ENCODE measurements at places on chromosomes 5 and 9. TPM values are rescaled to one million over a fixed set of nuclear protein-coding genes. Genes with fewer than 3 reads are reported as not detected.
A peak's percentile ranks its signal among the peaks of the same experiment; 100 is the strongest.

GRCh38 chr5:55410845-55411244 is 103.1 kb downstream of the MTREX start:
- H3K27me3 ChIP-seq, result no peaks in the 10 kb centered on the region
- H3K36me3 ChIP-seq, result peaks cover 2% of the 10 kb centered on the region
- no peak overlapping the region for H3K4me3 ChIP-seq

- H3K4me1 ChIP-seq, result peaks cover 10% of the 10 kb centered on the region
- H3K36me3 ChIP-seq, result peaks cover 11% of the 10 kb centered on the region
- H3K27me3 ChIP-seq, result no peaks in the 10 kb centered on the region
- no peak for DNase-seq
Measured at GRCh38 chr9:131125038-131125287, 423 bp upstream of the NUP214 start.

DNA sequence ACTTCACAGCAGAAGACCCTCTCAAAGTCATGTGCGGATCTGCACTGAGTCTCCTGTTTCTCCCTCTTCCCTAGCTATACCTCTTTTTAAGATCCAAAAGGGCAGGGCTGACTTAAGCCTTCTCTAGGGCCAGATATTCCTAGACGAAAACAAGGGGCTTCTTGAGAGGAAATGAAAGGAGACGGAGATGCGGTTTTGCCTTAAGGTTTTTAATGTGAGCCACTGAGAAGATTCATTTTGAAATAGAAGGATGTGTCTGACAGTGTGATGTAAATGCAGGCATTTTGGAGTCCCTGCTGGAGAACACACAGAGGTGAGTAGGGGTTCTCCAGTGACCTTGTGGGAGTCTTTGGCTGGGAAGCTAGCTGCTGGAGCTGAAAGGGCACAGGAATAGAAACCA is 15.6 kb upstream of the IL12B start:
- H3K4me1 ChIP-seq, result peaks cover 19% of the 10 kb centered on the region
- no peak overlapping the region for H3K4me3 ChIP-seq
- no peak for DNase-seq
- H3K27ac ChIP-seq, result no peak overlapping the region

ZBTB5 gene
- 14.5 TPM for polyA plus RNA-seq

HRCT1 gene
- not detected for polyA plus RNA-seq

SPATA31D1 gene
- polyA plus RNA-seq, result not detected

LAMC3 gene
- not detected for polyA plus RNA-seq

GRCh38 chr5:100424017-100424416 is 111.2 kb upstream of the FAM174A start:
- no peak overlapping the region for H3K4me3 ChIP-seq
- no peak for DNase-seq
- H3K27me3 ChIP-seq, result no peaks in the 10 kb centered on the region
- no peaks in the 10 kb centered on the region for H3K36me3 ChIP-seq
- no peak overlapping the region for H3K27ac ChIP-seq

GRCh38 chr9:88651682-88652633 is 117.0 kb downstream of the NXNL2 start:
- peak overlapping the region; percentile 43 for H3K4me3 ChIP-seq
- H3K27me3 ChIP-seq, result no peaks in the 10 kb centered on the region
- H3K36me3 ChIP-seq, result no peaks in the 10 kb centered on the region

- no peak overlapping the region for H3K4me3 ChIP-seq
- no peak for DNase-seq
- H3K4me1 ChIP-seq, result no peaks in the 10 kb centered on the region
Measured at GRCh38 chr9:78470741-78471140, 173.8 kb downstream of the PSAT1 start.

GRCh38 chr9:34505370-34506120 is 17.2 kb downstream of the ENHO start:
- H3K4me3 ChIP-seq, result no peak overlapping the region
- H3K27me3 ChIP-seq, result peaks cover 31% of the 10 kb centered on the region
- no peak for DNase-seq
- no peaks in the 10 kb centered on the region for H3K4me1 ChIP-seq
- H3K27ac ChIP-seq, result no peak overlapping the region

DNA sequence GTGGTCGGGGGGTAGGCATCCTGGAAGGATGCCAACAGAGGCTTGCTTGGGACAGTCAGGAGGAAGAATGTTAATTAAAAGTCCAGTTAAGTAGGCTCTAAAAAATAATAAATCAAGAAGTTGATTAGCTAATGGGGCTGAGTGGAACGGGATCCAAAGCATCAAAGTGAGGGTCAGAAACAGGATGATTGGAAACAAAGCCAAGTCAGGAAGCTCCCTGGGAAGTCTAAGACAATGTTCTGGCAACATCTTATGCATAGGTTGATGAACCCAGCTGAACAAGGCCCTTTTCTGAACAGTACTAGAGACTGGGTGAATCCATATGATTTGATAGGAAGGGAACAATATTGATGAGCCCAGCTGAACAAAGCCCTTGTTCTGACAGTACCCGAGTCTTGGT is 50.2 kb upstream of the STARD4 start:
- no peaks in the 10 kb centered on the region for H3K36me3 ChIP-seq
- H3K4me1 ChIP-seq, result no peaks in the 10 kb centered on the region
- H3K4me3 ChIP-seq, result no peak overlapping the region
- no peak overlapping the region for H3K27ac ChIP-seq
- DNase-seq, result no peak

- no peak overlapping the region for H3K4me3 ChIP-seq
- H3K36me3 ChIP-seq, result no peaks in the 10 kb centered on the region
- H3K27me3 ChIP-seq, result no peaks in the 10 kb centered on the region
- H3K4me1 ChIP-seq, result peaks cover 16% of the 10 kb centered on the region
- peak; percentile 13 for DNase-seq
- no peak overlapping the region for H3K27ac ChIP-seq
Measured at GRCh38 chr9:110293248-110293647, 36.9 kb upstream of the TXN start.

GRCh38 chr5:100828071-100828897 is 74.8 kb downstream of the ST8SIA4 start:
- DNase-seq, result no peak
- H3K27ac ChIP-seq, result peak overlapping the region; percentile 67
- peaks cover 23% of the 10 kb centered on the region for H3K4me1 ChIP-seq
- H3K27me3 ChIP-seq, result no peaks in the 10 kb centered on the region
- H3K4me3 ChIP-seq, result no peak overlapping the region

DNA sequence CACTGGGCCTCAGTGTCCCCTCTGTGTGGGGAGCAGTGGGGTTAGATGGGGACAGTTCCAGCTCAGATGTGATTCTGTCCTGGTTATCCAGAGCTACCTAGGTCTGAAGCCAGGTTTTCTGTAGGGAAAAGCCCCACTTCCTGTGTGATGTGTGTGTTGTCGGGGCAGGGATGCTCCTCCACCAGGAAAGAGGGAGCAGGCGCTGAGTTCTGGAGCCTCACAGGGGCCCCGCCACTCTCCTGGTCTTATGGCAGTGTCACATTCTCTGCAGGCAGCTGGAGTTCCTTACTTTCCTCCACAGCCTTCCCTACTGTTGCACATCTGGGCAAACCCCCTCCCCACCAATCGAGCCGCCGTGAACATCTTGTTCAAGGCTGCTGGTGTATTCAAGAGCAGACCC is 39.1 kb upstream of the GRHPR start:
- H3K4me1 ChIP-seq, result no peaks in the 10 kb centered on the region
- H3K36me3 ChIP-seq, result no peaks in the 10 kb centered on the region
- no peak for DNase-seq
- no peak overlapping the region for H3K4me3 ChIP-seq

GMCL2 gene
- not detected for polyA plus RNA-seq

AK3 gene
- polyA plus RNA-seq, result 37.6 TPM

PBX3 gene
- polyA plus RNA-seq, result 20.9 TPM

KCNIP1 gene
- not detected for polyA plus RNA-seq

- no peak for DNase-seq
- peaks cover 13% of the 10 kb centered on the region for H3K4me1 ChIP-seq
- H3K27ac ChIP-seq, result no peak overlapping the region
- no peaks in the 10 kb centered on the region for H3K27me3 ChIP-seq
- no peak overlapping the region for H3K4me3 ChIP-seq
- H3K36me3 ChIP-seq, result no peaks in the 10 kb centered on the region
Measured at GRCh38 chr5:72459089-72459661, 48.0 kb downstream of the ZNF366 start.

DNA sequence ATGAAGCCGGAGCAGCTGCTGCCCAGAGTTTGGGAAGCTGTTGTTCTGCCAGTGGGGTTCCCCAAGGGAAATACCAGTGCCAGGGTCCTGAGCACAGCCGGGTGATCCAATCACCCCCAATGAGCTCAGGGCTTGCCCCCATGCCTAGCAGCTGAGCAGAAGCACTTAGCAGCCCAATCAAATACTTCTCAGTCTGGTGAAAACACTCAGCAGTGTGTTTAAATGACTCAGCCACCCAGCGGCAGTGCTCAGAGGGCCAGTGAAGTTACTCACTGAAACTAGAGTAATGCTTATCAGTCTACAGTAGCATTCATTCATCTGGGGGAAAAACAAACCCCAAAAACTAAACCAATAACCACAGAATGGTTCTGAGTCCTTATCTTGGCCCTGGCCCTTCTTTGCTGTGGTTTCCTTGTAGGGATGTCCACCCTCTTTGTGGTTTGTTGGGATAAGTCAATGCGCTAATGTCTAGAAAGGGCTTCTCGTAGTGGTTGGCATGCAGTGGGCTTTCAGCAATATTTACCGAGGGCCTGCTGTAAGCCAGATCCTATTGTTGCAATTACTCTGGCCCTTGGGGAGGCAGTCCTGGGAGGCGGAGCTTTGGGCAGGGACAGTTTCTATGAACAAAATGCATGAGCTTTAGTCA is 43.1 kb downstream of the LHX2 start:
- H3K27ac ChIP-seq, result no peak overlapping the region
- H3K27me3 ChIP-seq, result peaks cover 6% of the 10 kb centered on the region
- H3K4me1 ChIP-seq, result peaks cover 3% of the 10 kb centered on the region
- no peak overlapping the region for H3K4me3 ChIP-seq

- peak; percentile 9 for DNase-seq
- H3K36me3 ChIP-seq, result no peaks in the 10 kb centered on the region
- peaks cover under 1% of the 10 kb centered on the region for H3K27me3 ChIP-seq
- H3K4me1 ChIP-seq, result peaks cover 18% of the 10 kb centered on the region
- no peak overlapping the region for H3K27ac ChIP-seq
Measured at GRCh38 chr5:36237751-36238150, 4.0 kb downstream of the NADK2 start.

- no peak overlapping the region for H3K4me3 ChIP-seq
- DNase-seq, result no peak
- no peaks in the 10 kb centered on the region for H3K27me3 ChIP-seq
- no peak overlapping the region for H3K27ac ChIP-seq
- peaks cover 10% of the 10 kb centered on the region for H3K4me1 ChIP-seq
Measured at GRCh38 chr9:135022191-135022870, 65.1 kb upstream of the OLFM1 start.

- no peaks in the 10 kb centered on the region for H3K27me3 ChIP-seq
- DNase-seq, result no peak
- H3K27ac ChIP-seq, result peak overlapping the region; percentile 95
- H3K36me3 ChIP-seq, result no peaks in the 10 kb centered on the region
- peaks cover 90% of the 10 kb centered on the region for H3K4me1 ChIP-seq
Measured at GRCh38 chr9:21680590-21680989, 121.8 kb upstream of the MTAP start.

DNA sequence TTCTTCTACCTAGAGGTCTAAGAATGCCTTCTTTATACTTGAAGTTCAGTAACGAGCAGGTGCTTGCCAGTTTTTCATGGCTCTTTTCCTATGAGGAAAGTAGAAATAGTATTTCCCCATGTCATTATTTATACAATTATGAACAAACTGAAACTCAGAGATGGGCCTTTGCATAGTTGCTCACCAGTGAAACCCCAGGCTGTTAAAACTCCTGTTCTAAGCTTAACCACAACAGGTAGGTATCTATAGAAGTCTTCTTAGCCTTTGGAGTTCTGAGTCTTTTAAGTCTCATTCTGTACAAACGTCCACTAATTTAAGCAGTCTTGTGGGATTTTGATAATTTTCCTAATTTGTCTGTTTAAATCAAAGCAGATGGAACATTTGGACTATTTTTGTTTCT is 90.1 kb downstream of the STARD4 start:
- H3K36me3 ChIP-seq, result no peaks in the 10 kb centered on the region
- no peak overlapping the region for H3K27ac ChIP-seq
- no peak for DNase-seq
- no peaks in the 10 kb centered on the region for H3K4me1 ChIP-seq
- H3K4me3 ChIP-seq, result no peak overlapping the region
- H3K27me3 ChIP-seq, result no peaks in the 10 kb centered on the region

- H3K27me3 ChIP-seq, result no peaks in the 10 kb centered on the region
- no peaks in the 10 kb centered on the region for H3K36me3 ChIP-seq
- no peak for DNase-seq
- H3K4me3 ChIP-seq, result no peak overlapping the region
Measured at GRCh38 chr5:87778876-87779275, 366.1 kb upstream of the CCNH start.

GRCh38 chr9:130940693-130941576 is 1.9 kb upstream of the FIBCD1 start:
- peaks cover 54% of the 10 kb centered on the region for H3K27me3 ChIP-seq
- H3K27ac ChIP-seq, result no peak overlapping the region
- no peak overlapping the region for H3K4me3 ChIP-seq
- H3K4me1 ChIP-seq, result peaks cover 12% of the 10 kb centered on the region

ATP10B gene
- 0.06 TPM for polyA plus RNA-seq

DNA sequence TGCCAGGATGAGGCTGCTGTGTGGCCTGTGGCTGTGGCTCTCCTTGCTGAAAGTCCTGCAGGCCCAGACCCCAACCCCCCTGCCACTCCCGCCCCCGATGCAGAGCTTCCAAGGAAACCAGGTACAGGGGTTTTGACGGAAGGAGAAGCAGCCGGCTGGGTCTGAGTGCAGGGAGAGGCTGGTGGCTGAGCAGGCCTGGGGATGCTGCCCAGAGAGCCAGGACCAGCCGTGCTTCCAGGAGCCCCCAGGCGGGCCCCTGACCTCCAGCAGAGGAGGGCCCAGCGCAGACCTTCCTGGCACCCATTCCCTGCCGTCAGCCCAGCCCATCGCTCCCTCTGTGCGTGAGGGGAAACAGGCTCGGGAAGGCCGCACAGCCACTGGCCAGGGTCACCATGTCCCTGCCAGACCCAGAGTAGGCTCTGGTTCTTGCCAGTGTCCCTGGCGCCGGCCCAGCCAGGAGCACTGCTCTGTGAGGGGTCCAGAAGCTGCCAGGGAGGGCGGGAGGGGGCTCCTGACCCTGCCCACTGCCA is 313 bp downstream of the LCN12 start:
- H3K36me3 ChIP-seq, result no peaks in the 10 kb centered on the region
- H3K4me1 ChIP-seq, result peaks cover 12% of the 10 kb centered on the region
- DNase-seq, result no peak
- H3K4me3 ChIP-seq, result no peak overlapping the region
- H3K27ac ChIP-seq, result no peak overlapping the region
- no peaks in the 10 kb centered on the region for H3K27me3 ChIP-seq

DNA sequence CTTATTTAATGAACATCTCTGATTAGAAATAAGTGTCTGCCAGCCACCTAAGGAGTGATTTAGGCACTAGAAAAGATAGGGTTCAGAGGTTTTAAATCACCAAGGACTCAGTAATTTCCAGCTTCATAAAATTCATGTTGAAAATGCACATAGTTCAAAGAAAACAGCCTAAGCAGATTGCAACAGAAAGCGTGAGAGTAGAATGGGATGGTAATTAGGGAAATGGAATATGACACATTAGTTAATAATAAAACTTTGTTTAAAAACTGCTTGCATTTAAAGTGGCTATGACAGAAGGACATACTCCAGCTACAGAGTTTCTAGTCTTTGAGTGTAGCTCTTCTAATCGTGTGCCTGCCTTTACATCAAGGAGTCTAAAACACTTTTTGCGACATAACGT is 490.8 kb downstream of the TLE4 start:
- H3K4me1 ChIP-seq, result no peaks in the 10 kb centered on the region
- DNase-seq, result no peak
- no peaks in the 10 kb centered on the region for H3K27me3 ChIP-seq
- no peaks in the 10 kb centered on the region for H3K36me3 ChIP-seq
- no peak overlapping the region for H3K4me3 ChIP-seq

Data from keratinocyte (primary cell).